Stimulated activated CD4-positive, alpha-beta T cell treated with anti-CD3 and anti-CD28 coated beads, Interleukin-1b, Interleukin-23, amount 100 ng/mL, for 1 hour (primary cell): ENCODE measurements at places on chromosomes 13 and 19.

DNA sequence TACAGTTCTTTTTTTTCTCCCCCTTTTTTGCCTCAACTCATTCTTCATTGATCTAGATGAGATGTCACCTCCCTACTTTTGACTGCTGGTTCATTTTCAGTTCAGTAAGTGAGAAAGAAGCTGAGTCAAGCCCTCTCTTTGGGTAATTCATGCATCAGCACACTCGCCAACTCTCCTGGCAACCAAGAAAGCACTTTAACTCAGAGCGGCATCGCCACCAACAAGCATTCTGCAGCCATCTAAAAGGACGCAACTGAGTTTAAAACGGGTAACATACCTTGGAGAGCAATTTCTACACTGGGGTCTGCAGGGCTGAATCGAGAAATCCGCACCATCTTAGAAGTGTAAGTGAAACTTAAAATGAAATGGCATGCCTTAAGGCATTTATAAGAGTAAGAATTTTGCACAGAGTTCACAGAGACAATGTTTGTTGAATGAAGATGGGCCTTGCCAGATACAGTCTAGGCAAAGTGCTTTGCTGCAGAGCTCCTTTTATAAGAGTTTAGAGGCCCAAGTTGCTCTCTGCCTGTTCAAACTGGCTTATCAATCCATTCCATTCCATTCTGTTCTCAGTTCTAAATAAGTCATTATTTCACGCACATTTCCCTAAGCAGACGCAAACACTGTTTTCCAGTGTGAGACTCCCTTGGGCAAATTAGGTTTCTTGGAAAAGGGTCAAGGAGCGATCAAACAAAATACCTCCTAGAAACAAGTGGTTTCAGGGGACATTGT, 338.0 kb downstream of the ENOX1 start:
- DNase-seq, result no peak

GRCh38 chr19:16371540-16371986, 46.9 kb downstream of the KLF2 start:
- DNase-seq, result peak; percentile 38

DNA sequence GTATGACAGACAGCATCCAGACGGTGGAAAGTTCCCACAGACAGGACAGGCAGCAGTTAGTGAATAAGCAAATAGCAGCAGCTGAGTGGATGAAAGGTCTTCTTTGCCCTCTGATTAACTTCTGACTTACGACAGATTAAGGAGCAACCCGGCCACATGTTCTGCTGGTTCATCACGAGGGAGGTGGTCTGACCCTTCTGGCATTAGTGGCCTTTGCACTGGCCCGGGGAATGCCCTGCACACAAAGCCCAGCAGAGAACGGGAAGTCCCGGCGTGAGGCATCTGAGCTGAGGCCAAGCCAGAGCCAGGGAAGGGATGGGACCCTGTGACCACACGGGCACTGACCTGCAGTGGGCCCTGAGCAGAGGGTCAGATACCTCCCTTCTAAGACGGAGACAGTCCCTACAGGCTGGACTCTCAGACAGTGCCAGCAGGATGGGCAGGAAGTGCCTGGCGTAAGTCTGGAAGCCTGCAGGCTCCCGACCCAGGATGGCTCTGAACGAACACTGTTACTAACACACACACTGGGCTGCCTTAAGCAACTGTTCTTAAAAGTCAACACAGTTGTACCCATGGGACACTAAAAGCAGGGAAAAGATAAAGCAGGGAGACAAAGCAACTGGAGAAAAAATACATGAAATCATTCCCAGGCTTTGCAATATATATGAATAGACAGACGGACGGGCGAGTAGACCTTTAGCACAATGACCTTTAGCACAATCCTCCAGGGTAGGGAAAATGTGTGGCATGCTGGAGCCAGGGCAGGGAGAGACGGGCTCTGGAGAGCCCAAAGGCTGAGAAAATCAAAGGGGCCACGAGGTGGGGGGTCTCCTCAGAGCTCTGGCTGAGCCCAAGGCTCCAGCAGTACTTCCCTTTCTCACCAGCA, 6.3 kb downstream of the C19orf12 start:
- no peak for DNase-seq

- peak; percentile 65 for DNase-seq
These were observed 81.5 kb downstream of the RYR1 start for GRCh38 chr19:38514812-38515633.

DNA sequence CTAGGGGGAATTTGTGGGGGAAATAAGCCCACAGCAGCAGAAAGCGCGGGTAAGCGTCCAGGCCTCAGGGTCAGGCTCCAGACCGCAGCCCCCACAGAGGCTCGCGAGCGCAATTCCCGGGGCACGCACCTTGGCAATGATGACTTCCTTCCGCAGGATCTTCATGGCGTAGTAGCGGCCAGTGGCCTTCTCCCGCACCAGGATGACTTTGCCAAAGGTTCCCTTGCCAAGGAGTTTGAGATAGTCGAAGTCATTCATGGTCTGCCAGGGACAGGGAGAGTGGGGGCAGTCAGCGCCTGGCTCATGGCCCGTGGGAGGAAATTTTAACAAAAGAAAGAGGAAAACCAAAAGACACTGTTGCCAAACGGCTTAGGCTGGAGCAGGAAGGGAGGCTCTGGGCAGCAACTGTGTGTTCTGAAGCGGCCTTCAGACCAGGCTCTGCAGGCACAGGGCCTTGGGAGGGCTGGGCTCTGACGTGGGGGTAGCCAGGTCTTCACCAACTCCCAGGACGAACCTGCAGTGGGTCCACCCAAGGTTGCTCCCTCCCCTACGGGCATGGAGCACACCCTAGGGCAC, 15.4 kb upstream of the CCNP start:
- no peak for DNase-seq

- DNase-seq, result no peak
These were observed 1589.1 kb upstream of the SPRY2 start for GRCh38 chr13:81929988-81930387.

GRCh38 chr19:45955905-45956608, 17.6 kb downstream of the NOVA2 start:
- DNase-seq, result no peak

GRCh38 chr19:28595722-28596480, 617.0 kb downstream of the UQCRFS1 start:
- no peak for DNase-seq
